ENCODE measurements at places on chromosomes 12 and 14. TPM values are rescaled to one million over a fixed set of nuclear protein-coding genes. Genes with fewer than 3 reads are reported as not detected.
A peak's percentile ranks its signal among the peaks of the same experiment; 100 is the strongest.

The ADSS1 gene
- 25.3 TPM for total RNA-seq

DNA sequence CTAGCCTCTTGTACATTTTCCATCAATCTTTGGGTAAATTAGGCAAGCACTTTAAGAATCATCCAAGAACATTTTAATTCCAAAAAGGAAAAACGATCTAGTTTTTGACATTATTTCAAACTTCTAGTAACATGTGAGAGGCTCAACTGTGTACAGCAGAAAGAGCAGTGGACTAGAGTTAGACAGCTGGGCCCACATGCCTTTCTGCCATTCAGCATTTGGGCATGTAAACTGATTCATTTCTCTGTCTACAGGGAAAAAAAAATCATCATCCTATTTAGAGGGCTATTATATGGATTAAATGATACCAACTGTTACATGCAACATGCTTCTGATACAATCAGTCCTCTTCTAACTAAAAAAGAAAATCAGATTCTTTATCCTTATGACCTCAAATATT is 17.7 kb downstream of the ATP2B1 start:
- DNase-seq = no peak

DNA sequence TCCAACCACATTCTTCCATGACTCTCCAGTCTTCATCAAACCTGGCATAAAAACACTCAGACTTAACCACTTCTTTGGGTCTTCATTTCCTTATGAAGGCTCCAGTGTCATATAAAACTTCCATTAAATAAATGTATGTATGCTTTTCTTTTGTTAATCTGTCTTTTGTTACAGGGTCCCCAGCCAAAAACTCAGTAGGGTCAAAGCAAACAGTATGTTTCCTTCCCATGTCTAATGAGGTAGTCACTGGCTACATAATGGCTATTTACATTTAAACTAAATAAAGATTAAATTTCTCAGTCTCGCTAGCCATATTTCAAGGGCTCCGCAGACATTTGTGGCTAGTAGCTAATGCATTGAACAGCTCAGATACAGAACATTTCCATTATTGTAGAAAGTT is 40.1 kb upstream of the STAB2 start:
- no peak for DNase-seq

- no peak for DNase-seq
Observed at GRCh38 chr12:53550595-53550994, 43.3 kb upstream of the NPFF start.

GRCh38 chr12:26728205-26729050 is 104.6 kb downstream of the ITPR2 start:
- DNase-seq = no peak

DNA sequence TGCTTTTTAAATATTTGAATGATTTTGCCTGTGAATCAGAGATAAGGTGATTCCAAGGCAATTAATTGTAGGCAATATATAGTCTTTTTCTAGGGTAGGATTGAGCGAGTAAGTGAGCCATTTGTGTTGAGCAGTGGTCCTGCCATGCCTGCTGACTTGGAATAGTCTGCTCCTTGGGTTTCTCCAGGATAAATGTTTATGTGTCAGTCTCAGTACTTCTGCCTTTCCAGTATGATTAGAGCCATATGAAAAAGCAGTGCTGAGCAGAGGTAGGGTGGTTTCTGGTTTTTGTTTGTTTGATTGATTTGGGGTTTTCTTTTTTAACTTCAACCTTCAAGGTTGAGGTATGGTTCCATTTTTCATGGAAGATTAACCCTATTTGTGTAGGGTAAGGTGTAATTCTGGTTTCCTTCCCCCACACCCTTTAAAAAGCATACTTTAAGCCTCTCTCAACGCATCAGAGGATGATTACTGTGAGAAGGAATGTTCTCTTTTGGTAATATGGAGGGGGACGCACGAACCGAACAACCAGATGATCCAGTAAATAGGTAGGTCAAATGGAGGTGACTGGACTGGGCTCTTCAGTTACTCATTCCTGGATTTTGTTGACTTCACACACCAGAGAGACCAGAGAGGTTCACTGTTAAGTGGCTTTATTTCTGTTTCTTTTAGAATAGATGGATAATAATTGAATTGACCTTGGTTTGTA is 22.7 kb downstream of the FRMD6 start:
- DNase-seq = no peak

- DNase-seq = no peak
Observed at GRCh38 chr12:132542661-132543060, 52.7 kb downstream of the FBRSL1 start.

The RDH16 gene
- 1.2 TPM for total RNA-seq

DNA sequence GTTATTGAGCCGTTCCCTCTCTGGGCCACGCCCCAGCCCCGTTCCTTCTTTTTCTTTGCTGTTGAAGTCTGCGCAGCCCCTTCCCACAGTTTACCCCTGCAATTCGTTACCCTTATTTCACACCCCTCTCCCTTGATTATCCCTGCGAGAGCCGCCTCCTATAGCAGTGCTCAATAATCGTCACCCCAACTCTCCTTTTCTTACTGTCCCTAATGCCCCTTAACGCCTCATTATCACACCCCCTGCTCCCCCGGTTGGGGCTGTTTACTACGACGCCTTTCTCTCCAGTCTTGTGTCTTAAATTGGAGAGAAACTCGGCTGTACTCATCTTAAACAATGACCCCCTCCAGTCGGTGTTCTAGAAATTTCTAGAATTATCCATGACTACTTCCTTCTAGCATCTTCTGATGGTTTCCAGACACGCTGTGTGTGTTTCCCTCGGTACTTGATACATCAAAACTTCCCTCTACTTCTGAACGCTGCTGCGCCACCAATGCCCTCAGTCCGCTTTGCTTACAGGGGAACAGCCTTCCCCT is 713 bp upstream of the FBXL14 start:
- DNase-seq = peak; percentile 39

- DNase-seq = no peak
Observed at GRCh38 chr12:126342866-126343265, 1277.6 kb downstream of the AACS start.

The UNG gene
- 71.0 TPM for total RNA-seq

GRCh38 chr12:25156061-25156460 is 38.9 kb downstream of the DNAI7 start:
- no peak for DNase-seq

GRCh38 chr12:53399896-53400295 is 19.9 kb downstream of the SP1 start:
- no peak for DNase-seq

The PLA2G1B gene
- not detected for total RNA-seq

The HOXC12 gene
- total RNA-seq = not detected

- peak; percentile 59 for DNase-seq
Observed at GRCh38 chr14:103109535-103110441, 13.5 kb upstream of the TNFAIP2 start.

- no peak for DNase-seq
Observed at GRCh38 chr14:106556665-106557289, 1030.4 kb downstream of the TMEM121 start.

GRCh38 chr12:13181375-13182070 is 15.0 kb upstream of the EMP1 start:
- DNase-seq = no peak

The MYO1H gene
- total RNA-seq = not detected

The USP44 gene
- 67.1 TPM for total RNA-seq

- DNase-seq = no peak
Observed at GRCh38 chr14:63273717-63274655, 44.7 kb downstream of the GPHB5 start.

DNA sequence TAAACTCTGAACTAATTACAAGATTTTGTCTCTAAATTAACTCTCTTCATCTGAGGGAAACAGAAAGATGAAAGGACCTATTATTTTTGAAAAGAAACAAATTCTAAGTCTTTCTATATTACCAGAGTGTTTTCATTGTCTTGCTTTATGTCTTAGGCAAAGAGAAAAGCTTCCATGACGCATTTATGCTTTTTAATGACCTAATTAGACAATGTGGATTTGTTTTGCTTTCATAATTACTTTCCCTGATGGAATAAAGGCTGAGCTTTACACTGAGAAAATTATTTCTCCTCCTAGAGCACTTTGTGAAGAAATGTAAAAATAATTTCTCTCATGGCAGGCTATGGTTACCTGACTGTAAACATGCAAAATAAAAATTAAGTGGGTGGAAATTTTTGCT is 138.0 kb upstream of the SLCO1C1 start:
- DNase-seq = no peak

The GNB3 gene
- 7.6 TPM for total RNA-seq

The MYG1 gene
- 48.8 TPM for total RNA-seq

The CLEC7A gene
- total RNA-seq = not detected

Measured in neural progenitor cell (in vitro differentiated cells).